ENCODE measurements at places on chromosomes 2 and 18. TPM values are rescaled to one million over a fixed set of nuclear protein-coding genes. Genes with fewer than 3 reads are reported as not detected.

GRCh38 chr2:231300020-231300721 is 95.3 kb upstream of the B3GNT7 start:
- H3K27me3 ChIP-seq = peaks cover 13% of the 10 kb centered on the region
- H3K4me1 ChIP-seq = peaks cover 3% of the 10 kb centered on the region
- no peak overlapping the region for H3K4me3 ChIP-seq
- no peak for DNase-seq
- no peak overlapping the region for H3K27ac ChIP-seq
- no peaks in the 10 kb centered on the region for H3K36me3 ChIP-seq

GRCh38 chr18:59954755-59955156 is 55.0 kb downstream of the PMAIP1 start:
- H3K27ac ChIP-seq = no peak overlapping the region
- H3K27me3 ChIP-seq = no peaks in the 10 kb centered on the region
- H3K4me3 ChIP-seq = no peak overlapping the region
- DNase-seq = no peak
- H3K4me1 ChIP-seq = no peaks in the 10 kb centered on the region

Gene CAVIN2
- total RNA-seq = 74.6 TPM

GRCh38 chr2:21005700-21006422 is 38.0 kb downstream of the APOB start:
- no peak overlapping the region for H3K4me3 ChIP-seq
- no peaks in the 10 kb centered on the region for H3K36me3 ChIP-seq
- H3K27ac ChIP-seq = no peak overlapping the region
- DNase-seq = no peak

Gene SERPINB13
- not detected for total RNA-seq

GRCh38 chr2:224984637-224985036 is 57.6 kb downstream of the DOCK10 start:
- H3K36me3 ChIP-seq = no peaks in the 10 kb centered on the region
- no peaks in the 10 kb centered on the region for H3K4me1 ChIP-seq
- H3K27ac ChIP-seq = no peak overlapping the region
- H3K4me3 ChIP-seq = no peak overlapping the region
- no peak for DNase-seq

DNA sequence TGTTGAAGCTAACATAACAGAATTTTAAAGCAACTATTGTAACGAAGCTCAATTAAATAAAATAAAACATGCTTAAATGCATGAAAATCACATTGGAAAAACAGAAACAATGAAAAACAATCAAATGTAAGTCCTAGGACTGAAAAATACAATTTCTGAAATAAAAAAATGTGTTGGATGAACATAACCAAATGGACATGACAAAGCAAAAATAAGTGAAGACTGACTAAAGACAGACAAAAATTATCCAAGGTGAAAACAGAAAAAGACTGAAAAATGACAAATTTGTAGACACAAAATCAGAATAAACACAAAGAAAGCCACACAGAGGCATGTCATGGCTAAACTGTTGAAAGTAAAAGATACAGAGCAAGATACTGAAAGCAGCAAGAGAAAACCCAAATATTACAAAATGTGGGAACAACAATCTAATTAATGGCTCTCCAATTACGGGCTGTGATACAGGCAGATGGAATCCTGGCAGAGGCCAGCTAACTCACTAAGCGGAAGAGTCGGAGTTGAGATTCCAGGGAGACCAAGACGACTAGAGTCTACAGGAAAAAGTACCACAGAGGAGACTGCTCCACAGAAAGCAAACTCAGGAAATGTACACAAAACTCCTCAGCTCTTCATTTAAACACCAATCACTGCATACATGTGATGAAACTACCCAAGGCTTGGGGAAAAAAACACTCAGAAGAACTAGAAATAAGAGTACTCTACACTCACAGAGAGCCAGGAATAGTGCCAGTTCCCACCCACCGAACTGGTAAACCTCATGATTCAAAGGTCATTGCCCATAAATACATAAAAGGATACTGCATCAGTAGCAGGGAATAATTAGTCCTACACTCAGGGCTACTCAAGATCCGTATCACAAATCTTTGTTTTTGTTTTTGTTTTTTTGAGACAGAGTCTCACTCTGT is 83.6 kb downstream of the ATAD2B start:
- no peak overlapping the region for H3K4me3 ChIP-seq
- peaks cover 7% of the 10 kb centered on the region for H3K36me3 ChIP-seq
- H3K27ac ChIP-seq = no peak overlapping the region
- no peak for DNase-seq
- no peaks in the 10 kb centered on the region for H3K4me1 ChIP-seq

GRCh38 chr2:138766464-138766863 is 13.7 kb downstream of the NXPH2 start:
- H3K4me3 ChIP-seq = no peak overlapping the region
- no peak overlapping the region for H3K27ac ChIP-seq
- H3K36me3 ChIP-seq = no peaks in the 10 kb centered on the region
- no peak for DNase-seq

GRCh38 chr2:79100285-79100684 is 12.5 kb upstream of the REG1B start:
- no peaks in the 10 kb centered on the region for H3K27me3 ChIP-seq
- no peak for DNase-seq
- no peak overlapping the region for H3K4me3 ChIP-seq

Gene CRACDL
- not detected for total RNA-seq

Gene NEU4
- total RNA-seq = 0.40 TPM

Gene CLEC4F
- not detected for total RNA-seq

Gene L3MBTL4
- not detected for total RNA-seq

- no peak for DNase-seq
- peaks cover 6% of the 10 kb centered on the region for H3K4me1 ChIP-seq
- H3K27me3 ChIP-seq = no peaks in the 10 kb centered on the region
- no peak overlapping the region for H3K27ac ChIP-seq
- H3K36me3 ChIP-seq = peaks cover 21% of the 10 kb centered on the region
Measured at GRCh38 chr2:127887082-127887775, 1.5 kb upstream of the AMMECR1L start.

Gene SERPINB3
- total RNA-seq = not detected
